ENCODE measurements at places on chromosomes 12 and 14.

DNA sequence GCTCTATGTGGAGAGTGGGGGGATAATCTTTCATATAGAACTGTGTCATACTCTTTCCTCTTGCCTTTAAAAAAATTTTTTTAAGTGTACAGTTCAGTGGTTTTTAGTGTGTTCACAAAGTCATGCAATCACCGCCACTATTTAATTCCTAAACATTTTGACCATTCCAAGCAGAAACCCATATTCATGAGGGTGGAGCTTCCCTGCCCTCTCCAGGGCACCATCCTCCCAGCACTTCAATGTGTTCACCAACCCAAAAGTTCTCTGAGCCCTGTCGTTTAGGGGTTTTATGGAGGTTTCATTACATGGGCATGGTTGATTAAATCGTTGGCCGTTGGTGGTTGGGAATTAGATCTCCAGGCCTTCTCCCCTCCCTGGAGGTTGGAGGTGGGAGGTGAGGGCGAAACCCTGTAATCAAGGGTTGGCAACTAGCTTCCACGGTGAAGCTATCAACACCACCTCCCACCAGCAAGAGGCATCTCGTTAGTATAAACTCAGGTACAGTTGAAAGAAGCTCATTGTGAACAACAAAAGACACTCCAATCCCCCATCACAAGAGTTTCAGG lies 42.8 kb upstream of the WNK1 start:
- no peak for DNase-seq

- no peak for DNase-seq
Measured at GRCh38 chr12:127386723-127387122, 880.2 kb upstream of the TMEM132C start.

DNA sequence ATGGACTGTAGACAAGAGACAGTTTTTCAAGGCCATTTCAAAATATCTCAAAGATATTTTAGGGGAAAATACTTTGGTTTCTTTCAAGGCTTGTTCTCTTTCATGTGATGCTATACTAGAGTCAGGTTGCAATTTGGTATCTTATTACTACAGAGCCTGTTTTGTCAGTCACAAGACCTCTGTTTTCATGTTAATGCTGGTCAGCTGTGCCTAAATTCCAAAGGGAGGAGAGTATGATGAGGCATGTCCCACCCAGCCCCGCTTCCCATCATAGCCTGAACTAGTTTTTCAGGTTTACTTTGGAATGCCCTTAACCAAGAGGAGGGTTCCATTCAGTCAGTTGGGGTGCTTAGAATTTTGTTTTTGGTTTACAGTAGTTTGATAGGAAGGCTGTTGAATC lies 52.6 kb downstream of the GPHB5 start:
- DNase-seq, result no peak

GRCh38 chr14:76773188-76773885 lies 12.1 kb downstream of the VASH1 start:
- peak; percentile 79 for DNase-seq

- peak; percentile 75 for DNase-seq
Measured at GRCh38 chr14:25841226-25841625, 756.6 kb downstream of the NOVA1 start.

DNA sequence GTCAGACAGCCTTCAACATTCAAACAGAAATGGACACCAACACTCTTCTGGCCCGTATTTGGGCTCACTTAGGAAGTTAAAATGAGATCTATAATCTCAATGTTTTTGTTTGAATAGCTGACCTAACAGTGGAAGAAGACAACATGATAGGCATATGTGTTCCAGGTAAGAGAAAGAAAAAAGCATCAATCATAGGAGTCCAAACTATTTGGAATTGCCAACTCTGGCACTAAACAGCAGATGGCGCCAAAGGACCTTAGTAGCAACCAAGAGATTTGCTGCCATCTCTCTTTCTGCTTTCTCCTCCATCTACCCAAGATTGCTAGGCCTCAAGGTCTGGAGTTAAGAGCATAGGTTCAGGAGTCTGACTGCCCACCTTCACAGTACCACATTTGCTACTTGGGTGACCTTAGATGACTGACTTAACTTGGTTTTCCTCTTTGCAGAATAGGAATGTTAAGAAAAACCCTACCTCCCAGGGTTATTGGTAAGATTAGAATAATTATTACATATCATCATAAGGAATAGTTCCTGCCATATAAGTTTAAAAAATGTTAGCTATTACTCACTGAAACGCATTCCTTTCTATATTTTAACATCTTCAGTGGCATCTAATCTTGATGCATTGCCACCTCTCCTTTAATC lies 30.2 kb downstream of the PEX5 start:
- DNase-seq, result peak; percentile 65
